DND-41 (cell line): ENCODE measurements at places on chromosomes 5 and 9.

DNA sequence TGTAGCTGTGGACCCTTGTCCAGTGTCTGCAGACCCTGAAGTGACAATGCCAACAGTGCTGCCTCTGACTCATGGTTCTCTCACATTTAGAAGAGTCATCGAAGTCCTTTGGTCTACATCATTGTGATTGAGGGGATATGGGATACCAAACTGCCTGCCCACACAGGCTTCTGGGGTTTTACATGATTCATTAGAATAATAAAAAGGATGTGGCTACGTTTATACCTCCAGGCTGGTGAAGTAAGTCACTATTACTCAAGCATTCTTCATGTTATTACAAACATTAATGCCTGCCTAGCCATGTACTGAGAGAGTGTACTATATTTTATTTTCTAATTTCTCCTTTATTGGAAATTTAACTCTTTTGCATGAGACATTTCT lies 365.7 kb downstream of the SPATA31D1 start:
- no peak for DNase-seq

DNA sequence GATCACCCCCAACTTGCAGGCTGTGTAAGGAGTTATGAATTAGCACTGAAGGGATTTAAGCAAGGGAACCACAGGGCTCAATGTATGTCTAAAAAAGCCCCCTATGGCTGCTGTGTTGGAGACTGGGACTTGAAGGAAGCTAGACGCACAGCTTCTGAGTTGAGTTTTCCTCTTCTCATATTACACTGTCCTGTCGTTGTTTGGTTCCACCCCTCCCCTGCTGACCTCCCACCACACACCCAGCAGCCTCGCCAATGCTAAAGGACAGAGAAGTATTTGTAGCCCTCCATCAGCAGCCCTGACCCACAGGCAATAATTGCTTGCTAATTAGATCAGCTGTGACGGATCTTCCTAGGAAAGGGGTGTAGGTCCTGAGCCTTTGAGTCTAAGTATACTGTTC lies 15.1 kb upstream of the CARTPT start:
- DNase-seq = no peak

- no peak for DNase-seq
Observed at GRCh38 chr5:68224509-68225187, 9.1 kb downstream of the PIK3R1 start.

DNA sequence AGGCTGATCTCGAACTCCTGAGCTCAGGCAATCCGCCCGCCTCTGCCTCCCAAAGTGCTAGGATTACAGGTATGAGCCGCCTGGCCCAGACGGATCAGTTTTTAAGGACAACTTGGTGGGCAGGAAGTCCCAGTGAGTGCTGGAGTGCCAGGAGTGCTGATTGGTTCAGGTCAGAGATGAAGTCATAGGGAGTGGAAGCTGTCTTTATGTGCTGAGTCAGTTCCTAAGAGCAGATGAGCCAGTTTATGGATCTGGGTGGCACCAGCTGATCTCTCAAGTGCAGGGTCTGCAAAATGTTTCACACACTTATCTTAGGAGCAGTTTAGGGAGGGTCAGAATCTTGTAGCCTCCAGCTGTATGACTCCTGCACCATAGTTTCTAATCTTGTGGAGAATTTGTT lies 292.1 kb upstream of the ELAVL2 start:
- no peak for DNase-seq

- DNase-seq = no peak
Observed at GRCh38 chr9:119268985-119269384, 100.2 kb downstream of the BRINP1 start.

GRCh38 chr9:99058964-99059921 lies 45.7 kb upstream of the TGFBR1 start:
- DNase-seq = peak; percentile 42

- no peak for DNase-seq
Observed at GRCh38 chr5:67053229-67053628, 143.4 kb downstream of the CD180 start.
